ENCODE measurements at places on chromosomes 12 and 14. TPM values are rescaled to one million over a fixed set of nuclear protein-coding genes. Genes with fewer than 3 reads are reported as not detected.

Gene RND1
- 0.18 TPM for polyA plus RNA-seq

Gene RNF212B
- not detected for polyA plus RNA-seq

Gene TMEM119
- 0.34 TPM for polyA plus RNA-seq

Gene LRP1-AS
- polyA plus RNA-seq: not detected

Gene ACSS3
- polyA plus RNA-seq: 1.3 TPM

Gene RPGRIP1
- polyA plus RNA-seq: 0.04 TPM

Gene P2RX7
- polyA plus RNA-seq: 0.16 TPM
